ENCODE measurements at places on chromosomes 3 and 15.

- DNase-seq = peak; percentile 28
Measured at GRCh38 chr3:161316006-161316689, 55.2 kb downstream of the SPTSSB start.

- no peak for DNase-seq
Measured at GRCh38 chr3:172131746-172132145, 92.4 kb downstream of the FNDC3B start.

DNA sequence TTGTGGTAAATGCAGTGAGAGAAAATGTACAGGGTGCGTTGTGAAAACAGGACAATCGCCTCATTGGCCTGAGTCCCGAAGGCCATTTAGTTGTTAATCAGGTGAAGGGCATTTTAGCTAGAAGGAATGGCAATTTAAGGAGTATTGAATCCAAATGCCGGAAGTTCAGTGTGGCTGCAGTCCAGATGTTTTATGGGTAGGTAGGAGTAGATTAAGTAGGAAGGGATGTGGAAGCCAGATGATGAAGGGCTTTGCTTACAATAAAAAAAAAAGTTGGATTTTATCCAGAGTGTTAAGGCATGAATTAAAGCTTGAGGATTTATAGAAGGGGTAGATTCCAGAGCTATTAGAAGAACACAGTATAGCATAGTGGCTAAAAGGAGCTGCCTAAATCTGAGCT is 572.7 kb downstream of the NLGN1 start:
- peak; percentile 44 for DNase-seq

DNA sequence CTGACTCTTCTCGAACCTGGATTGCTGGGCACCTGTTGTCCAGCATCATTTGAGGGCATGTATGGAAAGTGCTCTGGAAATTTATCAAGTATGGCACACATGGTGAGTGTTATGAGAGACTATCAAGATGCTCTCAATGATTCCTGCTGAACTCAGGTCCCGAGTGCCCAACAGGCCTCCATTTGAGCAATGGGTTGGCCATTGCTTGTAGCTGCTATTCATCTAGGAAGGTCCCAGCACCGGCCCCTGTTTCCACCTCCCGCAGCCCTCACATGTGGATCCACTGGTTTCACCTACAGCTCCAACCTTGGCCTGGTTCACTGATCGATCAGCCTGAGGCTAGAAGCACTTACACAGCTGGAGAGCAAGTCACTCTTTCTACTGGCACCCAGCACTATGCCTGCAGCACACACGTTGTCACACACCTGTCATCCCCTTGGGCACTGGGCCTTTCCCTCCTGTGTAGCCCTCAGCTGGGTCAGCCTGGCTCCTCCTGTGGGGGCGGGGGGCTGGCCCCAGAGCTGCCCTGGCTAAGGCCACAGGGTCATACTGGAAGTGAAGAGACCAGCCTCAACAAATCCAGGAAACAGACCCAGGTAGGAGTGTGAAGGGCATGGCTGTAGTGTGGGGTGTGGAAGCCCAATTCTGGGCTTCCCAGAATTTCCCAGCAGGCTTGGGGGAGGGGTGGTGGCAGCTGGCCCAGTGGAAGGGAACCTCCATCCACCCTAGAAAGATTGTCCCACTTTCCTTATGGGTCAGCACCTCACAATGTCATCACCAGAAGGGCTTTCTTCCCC is 41.7 kb upstream of the SMAD3 start:
- no peak for DNase-seq

- no peak for DNase-seq
Measured at GRCh38 chr3:64105816-64106215, 82.5 kb upstream of the PSMD6 start.

DNA sequence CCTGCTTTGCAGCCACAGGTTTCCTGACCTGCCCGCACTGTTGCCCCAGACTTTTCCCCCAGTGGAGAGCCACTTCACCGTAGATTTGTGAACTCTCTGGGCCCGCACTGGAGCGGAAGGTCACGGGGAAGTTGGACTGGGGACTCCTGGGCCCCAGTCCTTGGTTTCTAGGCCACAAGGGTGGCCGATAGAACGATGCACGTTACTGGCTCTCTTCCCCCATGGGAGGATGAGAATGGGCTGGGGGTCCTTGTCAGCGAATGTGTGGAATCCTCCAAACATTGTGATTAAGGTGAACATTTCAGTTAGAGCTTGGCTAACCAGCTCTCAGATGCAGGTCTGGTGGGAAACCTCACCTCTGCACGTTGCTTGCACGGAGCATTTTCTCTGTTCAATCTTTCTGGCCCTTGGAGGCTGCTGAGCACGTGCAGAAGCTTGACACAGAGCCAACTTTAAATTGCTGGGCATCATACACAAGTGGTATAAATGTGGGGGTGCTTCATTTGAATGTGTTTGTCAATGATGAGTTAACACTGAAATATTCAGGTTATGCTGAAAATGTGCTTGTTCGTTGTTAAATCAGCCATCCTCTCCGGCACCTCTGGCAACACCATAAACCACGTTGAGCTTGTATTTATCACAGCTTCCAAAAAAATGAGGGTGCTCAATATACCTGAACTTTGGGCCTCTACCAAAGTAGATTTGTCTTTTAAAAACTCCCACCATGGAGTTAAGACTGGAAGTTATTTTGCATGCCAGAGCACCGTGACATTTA is 976 bp downstream of the DIS3L start:
- peak; percentile 80 for DNase-seq

GRCh38 chr3:140845882-140846281 is 95.8 kb upstream of the SLC25A36 start:
- DNase-seq = no peak

- no peak for DNase-seq
Measured at GRCh38 chr15:88126695-88127431, 129.7 kb downstream of the NTRK3 start.

GRCh38 chr3:169980055-169980454 is 13.4 kb downstream of the SEC62 start:
- no peak for DNase-seq

GRCh38 chr3:125011941-125012340 is 43.9 kb downstream of the HEG1 start:
- no peak for DNase-seq
